CD4-positive, alpha-beta memory T cell (primary cell): ENCODE measurements at places on chromosomes 4 and X.

GRCh38 chr4:104507112-104507511 is 12.4 kb upstream of the CXXC4 start:
- DNase-seq, result no peak

DNA sequence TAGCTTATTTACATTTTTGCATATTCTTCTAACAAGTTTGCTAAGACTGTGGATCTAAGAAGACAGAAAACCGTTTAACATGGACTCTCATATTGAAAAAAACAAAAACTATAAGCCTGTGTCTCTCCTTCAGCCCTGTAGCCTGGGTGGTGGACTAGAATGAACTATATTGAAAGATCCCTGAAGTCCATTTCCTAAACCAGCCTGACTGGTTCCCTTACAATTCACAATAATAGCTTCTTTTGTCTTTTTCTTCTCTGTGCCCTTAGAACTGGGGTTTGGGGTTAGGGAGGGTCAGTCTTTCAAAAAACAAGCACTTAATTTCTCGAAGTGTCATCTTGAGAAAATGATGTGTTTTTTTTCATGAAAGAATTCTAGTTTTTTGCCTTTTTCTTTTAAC is 59.0 kb downstream of the GSTCD start:
- DNase-seq, result no peak

DNA sequence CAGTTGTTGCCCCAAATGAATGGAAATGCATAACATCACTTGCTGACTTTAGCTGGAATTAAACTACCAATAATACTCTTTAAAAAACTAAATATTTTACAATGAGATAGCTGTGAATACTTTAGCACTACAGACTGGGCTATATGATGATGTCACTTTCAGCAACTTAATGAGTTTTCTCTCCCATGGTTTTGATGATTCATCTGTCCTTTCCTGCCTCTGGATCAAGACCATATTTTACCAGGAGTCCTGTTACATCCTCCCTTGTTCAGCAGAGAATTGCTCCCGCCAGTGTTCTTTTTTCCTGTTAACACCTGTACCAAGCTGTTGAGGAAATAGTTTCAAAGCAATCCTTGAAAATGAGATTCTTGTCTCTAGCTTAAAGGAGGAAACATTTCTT is 543.0 kb downstream of the SPRY1 start:
- DNase-seq, result no peak

- no peak for DNase-seq
Observed at GRCh38 chrX:46407753-46408130, 137.5 kb downstream of the ZNF674 start.

- no peak for DNase-seq
Observed at GRCh38 chrX:39112143-39112542, 310.9 kb downstream of the MID1IP1 start.

- no peak for DNase-seq
Observed at GRCh38 chr4:169993531-169993930, 32.7 kb downstream of the MFAP3L start.

- no peak for DNase-seq
Observed at GRCh38 chrX:15813416-15813815, 23.1 kb downstream of the ZRSR2 start.

GRCh38 chrX:74511704-74512103 is 90.4 kb downstream of the SLC16A2 start:
- DNase-seq, result no peak

GRCh38 chrX:70485466-70485865 is 40.8 kb downstream of the DLG3 start:
- DNase-seq, result no peak

GRCh38 chrX:78979789-78980464 is 34.7 kb downstream of the P2RY10 start:
- no peak for DNase-seq

- DNase-seq, result no peak
Observed at GRCh38 chrX:141314441-141314840, 72.1 kb upstream of the SPANXC start.
